Suppressor macrophage treated with lipopolysaccharide for 1 hour (primary cell): ENCODE measurements at places on chromosomes 2 and 18.

GRCh38 chr2:48934807-48935206, 179.3 kb upstream of the LHCGR start:
- no peak for DNase-seq

DNA sequence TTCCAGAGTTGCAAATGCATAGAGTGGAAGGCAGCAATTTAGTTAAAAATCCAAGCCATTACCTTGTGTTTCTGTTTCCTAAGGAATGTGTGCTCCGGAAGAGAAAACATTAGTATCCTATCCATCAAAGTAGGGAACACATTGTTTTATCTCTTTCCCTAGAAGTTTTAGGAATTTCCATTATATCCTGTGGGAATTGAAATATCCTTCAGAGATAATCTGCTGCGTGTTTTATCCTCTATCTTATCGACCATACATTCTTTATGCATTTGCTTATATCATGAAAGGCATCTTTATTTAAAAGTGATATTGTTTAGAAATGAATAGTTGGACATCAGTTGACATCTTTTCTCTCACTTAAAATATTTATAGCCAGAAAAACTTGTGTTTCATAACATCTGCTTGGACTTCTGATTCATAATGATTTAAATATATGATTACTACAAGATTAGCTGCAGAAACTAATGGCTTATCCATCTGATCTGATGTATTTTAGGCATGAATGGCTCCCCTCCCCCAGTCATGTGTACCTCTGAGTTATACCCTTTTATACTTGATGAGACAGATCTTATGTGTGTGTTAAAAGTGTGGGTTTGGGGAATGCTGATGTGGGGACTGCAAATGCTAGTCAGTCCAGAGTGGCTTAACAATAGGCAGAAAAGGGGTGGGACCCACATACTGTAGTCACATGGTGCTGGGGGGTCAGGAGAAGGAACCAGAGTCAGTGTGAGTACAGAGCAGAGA, 136.2 kb upstream of the ARHGAP28 start:
- DNase-seq = no peak

GRCh38 chr2:32264422-32265105, at the start of gene NLRC4:
Gene NLRC4, minus strand, starts transcription at chr2:32264886. Its CDS starts 8,111 bp downstream, at chr2:32256775.
- peak; percentile 95 for DNase-seq

- DNase-seq = no peak
Measured at GRCh38 chr2:48677450-48677849, 59.8 kb downstream of the GTF2A1L start.

DNA sequence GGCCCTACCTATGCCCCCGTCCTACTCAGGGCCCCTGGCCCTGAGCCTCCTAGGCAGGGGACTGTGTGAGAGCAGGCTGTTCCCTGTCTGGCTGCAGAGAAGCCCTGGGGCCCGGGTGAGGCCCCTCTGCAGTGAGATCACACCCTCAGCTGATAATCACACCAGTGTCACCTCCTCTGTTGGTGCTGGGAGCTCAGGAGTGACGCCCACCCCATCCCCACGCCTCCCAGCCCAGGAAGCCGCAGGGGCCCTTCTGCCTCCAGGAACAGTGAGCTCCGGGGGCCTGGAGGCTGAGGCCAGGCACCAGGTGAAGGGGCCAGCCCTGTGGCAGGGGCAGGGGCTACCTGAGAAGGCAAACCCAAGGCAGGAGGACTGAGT, 20.0 kb downstream of the KCNIP3 start:
- no peak for DNase-seq

- peak; percentile 61 for DNase-seq
Measured at GRCh38 chr2:102418421-102418961, 4.5 kb upstream of the IL18RAP start.

DNA sequence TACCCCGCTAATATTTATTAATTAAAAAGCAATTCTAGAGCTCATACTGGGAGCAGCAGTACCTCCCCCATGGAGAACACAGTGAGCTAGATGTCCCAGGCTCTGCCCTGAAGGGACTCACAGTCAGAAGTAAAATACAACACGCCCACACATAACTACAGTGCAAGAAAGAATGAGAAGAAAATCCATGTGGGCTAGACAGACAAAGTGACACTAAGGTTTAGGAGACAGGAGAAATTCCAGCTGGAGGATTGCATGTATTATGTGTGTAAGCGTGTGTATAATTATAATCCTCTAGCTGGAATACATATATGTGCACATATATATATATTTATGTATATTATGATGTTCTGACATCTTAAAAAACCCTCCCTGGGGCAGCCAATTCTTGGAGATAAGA, 15.7 kb downstream of the SOWAHC start:
- DNase-seq = no peak

DNA sequence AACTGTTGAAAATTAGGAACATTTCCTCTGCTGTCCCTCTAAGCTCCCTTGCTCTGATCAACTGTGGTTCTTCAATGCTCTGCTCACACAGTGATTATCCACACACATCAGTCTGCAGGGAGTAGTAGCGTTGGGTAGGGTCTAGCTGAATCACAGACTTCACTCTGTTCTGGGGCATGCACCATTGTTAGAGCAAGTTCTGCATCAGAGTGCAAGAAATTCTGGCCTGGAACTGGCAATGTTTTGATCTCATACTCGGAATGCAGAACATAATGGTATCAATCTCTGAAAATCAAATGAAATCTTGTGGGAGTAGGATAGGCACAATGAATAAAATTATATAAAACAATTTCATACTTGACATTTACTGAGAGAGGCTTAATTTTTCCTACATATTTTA, 55.3 kb downstream of the HRH4 start:
- no peak for DNase-seq

DNA sequence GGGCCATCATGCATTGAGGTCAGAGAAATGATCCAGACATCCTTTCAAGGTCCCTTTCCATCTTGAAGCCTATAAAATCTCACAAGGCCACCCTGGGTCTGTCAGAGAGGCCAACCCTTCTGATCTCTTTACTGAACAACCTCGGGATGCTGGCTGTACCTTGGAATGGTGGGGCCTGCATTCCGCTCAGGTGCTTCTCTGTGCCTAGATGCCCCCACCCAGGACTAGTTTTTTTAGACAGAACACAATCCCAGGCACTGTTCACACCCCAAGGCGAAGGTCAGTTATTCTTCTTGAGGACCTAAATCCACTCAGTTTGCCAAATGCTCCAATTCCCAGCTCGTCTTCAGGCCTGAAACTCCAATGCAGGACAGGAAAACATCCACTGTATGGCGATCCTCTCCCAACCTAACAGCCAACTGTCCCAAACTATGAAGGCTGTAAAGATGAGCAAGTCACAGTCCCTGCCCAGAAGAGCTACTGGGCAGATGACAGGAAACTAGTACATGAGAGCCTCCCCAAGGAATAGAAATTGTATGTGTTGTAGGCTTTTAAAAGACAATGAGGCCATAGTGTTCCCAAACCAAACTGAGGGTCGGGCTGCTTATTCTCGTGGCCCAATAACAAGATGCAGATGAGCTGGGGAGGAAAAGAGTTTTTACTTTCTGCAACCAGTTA, 154.4 kb upstream of the ACAA2 start:
- no peak for DNase-seq

GRCh38 chr2:64214281-64215115, 70.3 kb upstream of the PELI1 start:
- DNase-seq = peak; percentile 90

- no peak for DNase-seq
Measured at GRCh38 chr2:40654346-40654745, 202.5 kb upstream of the SLC8A1 start.

DNA sequence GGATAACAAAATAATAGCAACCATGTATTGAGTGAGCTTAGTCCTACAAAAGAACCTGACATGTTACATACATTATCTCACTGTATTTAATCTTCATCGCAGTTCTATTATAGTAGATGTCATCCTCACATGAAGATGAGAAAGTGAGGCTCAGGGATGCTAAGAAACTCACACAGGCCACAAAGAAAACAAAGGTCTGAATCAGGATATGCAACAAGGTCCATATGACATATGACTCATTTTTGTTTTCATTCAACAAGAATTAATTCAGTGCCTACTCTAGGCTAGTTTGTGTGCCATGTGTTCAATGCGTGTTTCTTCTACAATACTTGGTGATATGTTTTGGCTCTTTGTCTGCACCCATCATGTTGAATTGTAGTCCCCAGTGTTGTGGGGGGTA, 219.7 kb upstream of the EPHA4 start:
- no peak for DNase-seq

GRCh38 chr18:9890957-9891356, 5.2 kb downstream of the TXNDC2 start:
- DNase-seq = no peak

GRCh38 chr2:233343171-233343705, 11.1 kb upstream of the DGKD start:
- DNase-seq = no peak

DNA sequence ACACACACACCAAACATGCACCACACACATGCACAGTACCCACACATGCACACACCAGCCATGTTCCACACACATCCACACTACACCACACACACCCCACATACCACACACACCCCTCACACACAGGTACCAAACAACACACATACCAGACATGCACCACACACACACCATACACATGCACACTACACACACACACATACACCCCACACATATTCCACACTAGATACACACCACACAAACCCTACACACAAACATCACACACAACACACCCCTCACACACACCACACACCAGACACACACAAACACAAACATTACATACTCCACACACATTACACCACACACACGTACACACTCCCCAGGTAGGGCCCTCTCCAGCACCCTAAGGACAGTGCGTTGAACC, 51.2 kb downstream of the TRABD2A start:
- DNase-seq = no peak

GRCh38 chr2:175599966-175600831, 401.9 kb downstream of the LNPK start:
- no peak for DNase-seq

- no peak for DNase-seq
Measured at GRCh38 chr18:58819051-58819450, 45.6 kb upstream of the ZNF532 start.

GRCh38 chr2:239192456-239192855, 208.4 kb downstream of the HDAC4 start:
- DNase-seq = no peak

DNA sequence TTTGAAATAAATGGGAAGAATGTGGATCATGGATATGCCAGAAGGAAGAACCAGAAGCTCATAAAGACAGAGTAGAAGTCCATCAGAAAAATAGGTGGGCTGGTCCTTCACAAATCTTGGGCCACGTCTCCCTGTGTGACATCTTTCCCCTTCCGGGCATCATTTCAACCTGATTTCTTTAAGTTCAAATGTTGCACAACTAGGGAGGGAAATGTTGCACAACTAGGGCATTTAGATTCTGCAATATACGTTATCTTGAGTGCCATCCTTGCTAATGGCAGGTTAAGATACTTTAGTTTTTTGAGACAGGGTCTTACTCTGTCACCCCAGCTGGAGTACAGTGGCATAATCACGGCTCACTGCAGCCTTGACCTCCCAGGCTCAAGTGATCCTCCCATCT, 129.6 kb downstream of the CERS6 start:
- DNase-seq = no peak

DNA sequence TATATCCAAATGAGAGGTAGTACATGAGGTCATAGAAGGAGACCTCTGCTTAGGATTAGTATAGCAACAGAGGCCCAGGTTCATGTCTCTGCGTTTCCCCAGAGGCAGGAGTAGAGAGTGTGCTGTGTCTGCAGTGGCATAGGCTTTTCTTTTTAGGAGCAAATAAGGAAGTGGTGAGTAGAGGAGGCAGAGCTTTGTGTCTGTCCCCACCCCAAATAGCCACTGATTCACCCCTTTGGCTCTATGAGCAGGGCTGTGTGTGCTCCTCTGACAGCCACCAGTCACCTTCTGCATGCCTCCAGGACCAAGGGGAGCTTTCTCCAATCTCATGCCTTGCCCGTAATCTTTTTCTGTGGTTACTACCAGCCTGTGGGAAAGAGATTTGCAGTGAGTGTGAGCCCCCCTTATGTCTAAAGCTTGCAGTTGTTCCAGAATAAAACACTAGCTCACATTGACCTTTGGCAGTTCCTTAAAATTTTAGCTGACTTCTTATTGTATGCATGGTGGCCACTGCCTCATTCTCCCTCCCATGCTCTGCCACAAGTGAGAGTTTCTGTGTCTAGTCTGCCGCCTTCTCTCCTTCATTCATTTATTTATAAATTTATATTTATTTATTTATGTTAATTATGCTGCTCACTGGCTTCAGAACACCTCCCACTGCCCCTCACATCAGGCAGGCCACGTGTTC, 23.5 kb upstream of the ELAC1 start:
- peak; percentile 73 for DNase-seq

- DNase-seq = peak; percentile 43
Measured at GRCh38 chr2:192500550-192501200, 305.9 kb upstream of the TMEFF2 start.

DNA sequence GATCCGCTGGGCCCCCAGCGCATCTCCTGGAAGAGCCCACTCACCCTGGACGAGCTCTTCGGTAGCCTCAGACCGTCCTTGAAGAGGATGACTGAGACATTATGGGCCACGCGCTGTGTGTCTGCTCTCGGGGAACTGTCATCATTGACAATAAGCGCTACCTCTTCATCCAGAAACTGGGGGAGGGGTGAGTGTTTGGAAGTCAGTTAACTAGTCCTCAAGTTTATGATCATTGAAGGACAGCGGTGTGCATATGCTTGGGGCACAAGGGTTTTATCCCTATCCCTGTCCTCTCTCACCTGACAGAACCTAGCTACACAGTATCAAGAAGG, 586 bp downstream of the STK16 start:
- DNase-seq = no peak

DNA sequence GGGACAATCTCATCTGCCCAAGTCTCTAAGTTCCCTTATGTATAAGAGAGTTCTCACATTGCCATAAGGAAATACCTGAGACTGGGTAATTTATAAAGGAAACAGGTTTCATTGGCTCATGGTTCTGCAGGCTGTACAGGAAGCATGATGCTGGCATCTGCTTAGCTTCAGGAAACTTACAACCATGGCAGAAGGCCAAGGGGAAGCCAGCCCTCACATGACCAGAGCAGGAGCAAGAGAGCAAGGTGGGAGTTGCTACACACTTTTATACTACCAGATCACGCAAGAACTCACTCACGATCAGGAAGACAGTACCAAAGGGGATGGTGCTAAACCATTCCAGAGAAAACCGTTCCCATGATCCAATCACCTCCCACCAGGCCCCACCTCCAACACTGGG, 73.9 kb downstream of the PRKRA start:
- no peak for DNase-seq

- no peak for DNase-seq
Measured at GRCh38 chr2:3517948-3518495, 1.3 kb downstream of the ADI1 start.
